Colonic mucosa (tissue), 4 donors: ENCODE measurements at places on chromosomes 3 and 15. TPM values are rescaled to one million over a fixed set of nuclear protein-coding genes. Genes with fewer than 3 reads are reported as not detected.

DNA sequence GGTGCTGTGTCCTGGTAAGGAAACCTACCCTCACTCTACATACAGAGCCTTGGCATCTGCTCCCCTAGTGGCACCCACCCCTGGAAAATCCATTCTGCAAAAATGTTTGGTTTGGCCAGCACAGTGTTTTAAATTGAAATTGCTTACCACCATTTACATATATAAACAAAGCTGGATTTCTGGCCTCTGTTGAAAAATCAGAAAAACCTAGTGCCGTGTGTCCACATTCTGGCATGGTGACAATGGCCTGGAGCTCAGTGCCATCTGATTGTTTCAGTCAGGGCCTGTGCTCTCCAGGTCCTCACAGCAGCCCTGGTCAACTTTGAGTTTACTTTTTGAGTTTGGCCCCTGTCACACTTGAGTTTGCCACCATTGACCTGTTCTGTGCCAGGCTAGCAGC is 2.9 kb upstream of the IL17RC start:
- DNase-seq, result no peak

The TF gene
- total RNA-seq, result 3.2 TPM

The ZNF619 gene
- total RNA-seq, result 7.7 TPM

GRCh38 chr3:192802957-192803899 is 75.9 kb upstream of the FGF12 start:
- DNase-seq, result no peak

DNA sequence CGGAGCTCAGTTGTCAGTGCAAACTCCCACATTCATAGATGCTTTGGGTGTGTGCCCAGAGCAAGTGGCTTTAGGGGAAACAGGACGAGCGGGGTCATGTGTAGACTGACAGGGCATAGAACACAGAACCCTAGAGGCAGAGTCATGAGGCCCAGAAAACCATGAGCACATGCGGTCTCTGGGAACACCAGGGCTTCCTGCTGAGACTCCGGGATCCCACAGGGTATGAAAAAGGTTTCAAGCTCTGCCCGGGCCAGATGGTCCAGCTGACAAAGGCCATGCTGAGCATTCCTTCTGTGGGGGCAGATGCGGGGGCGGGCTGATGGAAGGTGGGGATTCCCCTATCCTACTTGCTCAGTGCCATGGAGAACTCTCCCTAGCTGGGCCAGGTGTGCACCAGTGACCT is 44.8 kb downstream of the ROPN1B start:
- DNase-seq, result no peak

The ZNF385D gene
- 1.5 TPM for total RNA-seq

DNA sequence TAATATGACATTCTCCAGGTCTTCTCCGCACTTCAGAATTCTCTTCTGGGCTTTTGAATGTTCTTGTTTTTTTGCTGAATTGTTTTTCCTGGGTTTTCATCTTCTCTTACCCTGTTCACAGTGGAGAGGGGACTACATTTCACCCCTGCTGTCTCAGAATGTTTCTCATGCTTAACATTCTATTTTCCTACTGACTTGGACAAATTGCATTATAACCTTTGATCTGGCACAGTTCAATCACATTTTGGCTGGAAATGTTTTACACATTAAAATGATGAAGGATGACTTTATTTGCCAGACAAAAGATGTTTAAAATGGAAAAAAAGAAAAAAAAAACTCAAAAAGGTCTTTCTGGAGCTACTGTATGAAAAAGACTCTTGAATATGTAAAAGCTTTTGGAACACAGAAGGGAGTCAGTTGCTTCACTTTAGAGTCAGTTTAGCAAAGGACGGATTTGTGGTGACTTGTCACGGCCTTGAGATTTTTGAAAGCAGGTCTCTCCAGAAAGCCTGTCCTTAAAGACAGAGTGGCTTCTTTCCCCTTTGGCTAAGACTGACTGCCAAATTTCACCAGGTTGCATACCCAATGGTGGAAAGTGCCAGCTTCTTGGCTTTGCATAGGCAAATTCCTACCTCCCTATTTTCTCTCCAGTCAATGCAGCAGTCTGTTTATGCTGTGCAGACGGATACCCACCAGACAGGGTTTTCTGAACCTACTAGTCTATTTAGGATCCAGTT is 401.0 kb upstream of the TBL1XR1 start:
- no peak for DNase-seq

DNA sequence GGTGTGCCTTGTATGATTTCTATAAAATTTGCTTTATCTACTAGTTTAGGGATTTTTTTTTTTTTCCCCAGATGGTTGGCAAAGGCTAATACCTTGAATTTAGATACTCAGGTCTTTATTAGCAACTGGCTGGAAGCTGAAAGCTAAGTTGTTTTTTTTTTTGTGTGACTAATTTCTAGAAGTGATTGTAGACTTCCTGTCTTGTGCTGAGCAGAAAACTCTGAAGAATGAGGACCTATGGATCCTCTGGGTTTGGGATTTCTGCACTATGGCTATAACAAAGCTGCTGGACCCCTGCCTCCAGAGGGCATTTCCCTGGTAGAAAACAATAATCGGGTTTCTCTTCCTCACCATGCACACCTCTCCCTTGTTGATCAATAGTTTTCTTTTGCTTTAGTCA is 10.0 kb downstream of the ARIH2 start:
- no peak for DNase-seq
